ENCODE measurements at places on chromosomes 12 and 14.

- peak; percentile 43 for DNase-seq
Observed at GRCh38 chr14:87745507-87746118, 247.4 kb downstream of the GALC start.

- no peak for DNase-seq
Observed at GRCh38 chr12:53776872-53777271, 25.1 kb upstream of the CISTR start.

DNA sequence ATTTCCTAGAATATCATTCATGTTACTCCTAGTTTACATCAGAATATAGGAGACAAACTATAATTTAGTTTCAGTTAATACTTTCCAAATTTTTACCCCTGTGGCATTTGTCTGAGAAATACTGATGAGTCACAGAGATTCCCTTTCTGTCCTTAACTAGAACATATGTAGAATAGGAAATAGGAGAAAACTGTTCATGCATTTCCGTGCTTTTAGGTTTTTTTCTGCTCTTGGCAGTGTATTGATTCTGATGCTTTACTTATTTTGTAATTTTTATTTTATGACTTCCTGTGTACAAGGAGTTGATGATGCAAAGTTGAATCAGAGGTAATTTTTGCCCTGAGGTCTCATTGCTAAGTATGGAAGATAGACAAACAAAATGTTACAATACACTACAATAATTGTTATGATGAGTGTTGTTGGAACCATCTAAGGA is 23.0 kb downstream of the MNAT1 start:
- DNase-seq = peak; percentile 64

- no peak for DNase-seq
Observed at GRCh38 chr12:109458086-109458485, 19.0 kb downstream of the KCTD10 start.

- no peak for DNase-seq
Observed at GRCh38 chr12:123917337-123917850, 55.2 kb downstream of the CCDC92 start.

DNA sequence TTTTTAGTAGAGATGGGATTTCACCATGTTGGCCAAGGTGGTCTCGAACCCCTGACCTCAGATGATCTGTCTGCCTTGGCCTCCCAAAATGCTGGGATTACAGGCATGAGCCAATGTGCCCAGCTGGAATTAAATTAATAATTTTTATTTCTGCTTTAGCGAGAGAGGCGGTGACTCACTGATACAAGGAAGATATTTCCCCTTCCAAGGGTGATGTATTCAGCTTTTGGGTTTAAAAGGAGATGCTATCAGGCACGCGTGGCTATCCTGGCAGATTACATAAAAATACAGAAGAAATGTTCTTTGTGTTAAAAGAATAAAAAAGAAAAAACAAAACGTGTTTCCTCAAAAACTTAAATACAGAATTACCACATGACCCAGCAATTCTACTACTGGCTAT is 12.4 kb upstream of the P2RX7 start:
- DNase-seq = peak; percentile 82

- no peak for DNase-seq
Observed at GRCh38 chr12:24739106-24739779, 209.7 kb downstream of the BCAT1 start.

DNA sequence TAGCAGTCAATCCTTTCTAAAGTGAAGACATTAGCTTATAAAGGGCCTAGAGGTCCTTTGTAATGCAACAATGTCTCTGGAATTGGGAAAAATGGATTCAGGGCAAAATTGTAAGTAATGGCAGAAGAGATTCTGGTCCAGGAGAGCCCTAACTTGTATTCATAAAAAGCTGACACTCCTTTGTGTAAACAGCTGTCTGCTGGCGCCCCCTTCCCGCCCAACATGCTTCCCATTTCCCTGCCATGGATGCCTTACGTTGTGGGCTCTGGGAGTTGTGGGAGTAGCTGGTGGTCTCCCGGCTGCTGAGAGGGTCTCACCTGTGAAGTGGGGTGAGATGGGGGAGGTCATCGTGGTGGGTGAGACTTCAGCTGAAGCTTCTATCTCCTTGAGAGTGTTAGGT is 2.3 kb downstream of the ACRBP start:
- DNase-seq = peak; percentile 33

GRCh38 chr14:31962920-31963319 is 114.2 kb upstream of the ARHGAP5 start:
- DNase-seq = no peak

- DNase-seq = no peak
Observed at GRCh38 chr12:109678719-109679118, 34.9 kb upstream of the FAM222A start.

GRCh38 chr14:34935488-34935887 is 47.3 kb upstream of the SRP54 start:
- peak; percentile 37 for DNase-seq

DNA sequence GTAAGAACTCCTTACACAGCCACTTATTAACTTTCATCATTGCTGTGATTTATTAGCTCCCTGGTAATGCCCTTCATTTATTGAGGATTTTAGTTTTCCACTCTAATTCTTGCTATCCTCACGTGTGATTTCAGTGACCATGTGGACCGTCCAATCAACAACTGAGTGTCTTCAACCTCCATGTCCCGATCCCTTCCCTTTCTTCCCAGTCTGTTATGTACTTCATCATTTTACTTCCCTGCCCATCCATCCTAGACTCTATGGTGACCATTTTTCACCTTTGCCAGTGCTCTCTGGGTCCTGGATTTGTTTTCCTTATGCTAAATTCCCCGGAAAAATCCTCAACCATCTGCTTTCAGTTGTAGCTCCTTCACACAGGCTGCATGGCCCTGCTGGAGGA is 111.0 kb downstream of the MSRB3 start:
- DNase-seq = no peak

DNA sequence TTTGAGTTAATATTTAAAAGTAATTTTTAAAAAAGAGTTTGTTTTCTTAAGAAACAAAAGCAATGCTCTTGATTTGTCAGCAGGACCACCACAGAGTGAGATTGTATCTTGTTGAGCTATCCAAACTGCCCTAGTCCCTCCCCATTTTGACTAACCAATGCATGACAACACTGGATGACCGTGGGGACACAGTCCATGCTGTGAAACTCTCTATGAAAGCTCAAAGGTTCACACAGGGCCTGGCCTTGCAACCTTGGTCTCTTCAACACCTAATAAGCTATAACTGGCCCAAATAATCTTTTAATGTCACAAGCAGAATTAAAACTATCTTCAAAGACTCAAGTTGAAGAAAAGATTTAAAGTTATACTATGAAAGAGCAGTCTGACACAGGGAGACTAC is 13.5 kb downstream of the ETFRF1 start:
- no peak for DNase-seq

DNA sequence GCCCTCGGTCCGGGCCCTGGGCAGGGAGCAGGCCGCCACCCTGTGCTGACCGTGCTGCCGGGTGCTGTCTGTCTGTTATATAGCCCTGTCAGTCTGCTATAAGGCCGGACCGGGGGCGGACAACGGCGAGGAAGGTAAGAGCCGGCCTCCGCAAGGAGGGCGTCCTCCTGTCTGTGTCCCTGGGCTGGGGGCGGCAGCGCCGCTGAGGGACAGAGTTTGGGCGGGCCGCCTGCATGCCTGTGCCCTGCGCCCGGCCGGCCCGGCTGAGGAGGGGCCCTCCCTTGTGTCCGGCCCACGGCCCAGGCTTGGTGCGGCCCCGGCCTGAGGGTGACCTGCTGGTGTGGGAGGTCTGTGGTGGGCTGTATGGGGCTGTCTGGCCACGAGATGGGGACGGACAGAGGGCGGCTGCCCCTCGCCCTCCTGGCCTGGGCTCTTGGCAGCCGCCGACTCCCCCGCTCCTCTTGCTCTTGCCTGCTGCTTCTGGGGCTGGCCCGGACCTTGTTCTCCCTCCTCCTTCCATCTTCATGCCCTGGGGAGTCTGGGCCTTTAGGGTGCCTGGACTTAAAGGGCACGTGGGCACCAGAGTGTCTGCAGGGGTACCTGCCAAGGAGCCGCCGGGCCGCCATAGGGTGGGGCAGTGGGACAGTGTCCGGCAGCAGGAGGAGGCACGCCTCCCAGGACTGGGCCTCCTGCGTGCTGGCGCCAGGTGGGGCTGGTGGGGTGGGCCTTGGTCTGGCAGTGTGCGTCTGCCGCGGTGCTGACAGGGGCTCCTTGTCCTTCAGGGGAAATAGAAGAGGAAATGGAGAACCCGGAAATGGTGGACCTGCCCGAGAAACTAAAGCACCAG is 25.1 kb upstream of the CRIP2 start:
- DNase-seq = no peak

GRCh38 chr14:20179880-20180279 is 10.8 kb upstream of the OR11G2 start:
- peak; percentile 39 for DNase-seq

GRCh38 chr14:56145181-56145769 is 27.1 kb downstream of the PELI2 start:
- no peak for DNase-seq

- peak; percentile 15 for DNase-seq
Observed at GRCh38 chr14:96497087-96497486, 5.1 kb upstream of the PAPOLA start.

DNA sequence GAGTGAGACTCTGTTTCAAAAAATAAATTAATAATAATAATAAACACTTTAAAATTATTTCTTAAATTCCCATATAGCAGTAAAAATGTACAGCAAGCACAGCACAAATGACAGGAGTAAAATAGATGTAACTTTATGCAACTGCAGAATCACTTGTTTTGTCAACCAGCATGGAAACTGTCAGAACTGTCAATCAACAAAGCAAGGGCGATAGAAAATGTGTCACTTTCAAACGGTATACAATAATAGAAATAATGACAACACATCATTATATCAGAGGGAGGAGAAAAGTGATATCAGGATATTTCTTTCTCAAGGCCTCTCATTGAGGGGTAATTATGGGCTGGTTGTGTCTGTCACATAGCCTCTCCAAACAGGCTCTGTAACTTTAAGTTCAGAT is 68.2 kb downstream of the KLHL28 start:
- DNase-seq = no peak

GRCh38 chr12:49797449-49797776 is 30.8 kb downstream of the NCKAP5L start:
- peak; percentile 37 for DNase-seq

Data from suppressor macrophage treated with lipopolysaccharide for 1 hour (primary cell).